Aorta (tissue), 5 donors: ENCODE measurements at places on chromosomes 5 and 9. TPM values are rescaled to one million over a fixed set of nuclear protein-coding genes. Genes with fewer than 3 reads are reported as not detected.

GRCh38 chr9:16625161-16625631, 245.3 kb downstream of the BNC2 start:
- H3K4me1 ChIP-seq, result peaks cover 2% of the 10 kb centered on the region
- no peaks in the 10 kb centered on the region for H3K36me3 ChIP-seq
- H3K27ac ChIP-seq, result no peak overlapping the region

Gene IL13
- total RNA-seq, result not detected

- no peak overlapping the region for H3K4me3 ChIP-seq
- no peaks in the 10 kb centered on the region for H3K36me3 ChIP-seq
- H3K4me1 ChIP-seq, result no peaks in the 10 kb centered on the region
- no peaks in the 10 kb centered on the region for H3K27me3 ChIP-seq
- no peak overlapping the region for H3K27ac ChIP-seq
- no peak for DNase-seq
These were observed 1.6 kb downstream of the STKLD1 start for GRCh38 chr9:133377721-133378216.

DNA sequence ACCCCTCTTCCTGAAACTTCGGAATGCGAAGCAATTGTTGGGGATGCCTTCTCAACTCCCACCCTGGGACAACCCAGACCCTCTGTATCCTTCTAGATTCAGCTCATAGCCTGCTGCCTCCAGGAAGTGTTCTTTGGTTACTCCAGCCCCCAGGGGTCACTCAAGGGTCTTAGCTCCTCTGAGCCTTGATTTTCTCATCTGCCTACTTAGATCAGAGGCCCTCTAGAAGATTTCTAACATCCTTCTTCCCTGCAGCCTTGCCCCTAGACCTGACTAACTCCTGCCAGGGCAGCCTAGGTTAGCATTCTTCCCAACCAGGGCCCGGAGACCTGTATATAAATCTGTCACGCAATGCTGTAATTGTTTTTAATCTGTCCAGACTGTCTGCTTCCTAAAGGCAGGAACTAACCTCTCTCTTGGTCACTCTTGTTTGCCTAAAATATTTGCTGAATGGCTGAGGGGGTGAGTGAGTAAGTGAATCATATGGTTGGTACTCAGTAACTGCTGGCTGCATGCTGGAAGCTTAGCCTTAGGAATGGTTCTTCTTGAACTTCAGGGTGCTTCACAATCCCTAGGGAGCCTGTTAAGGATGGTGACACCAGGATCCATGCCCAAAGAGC, 8.2 kb downstream of the GALNT10 start:
- no peak for DNase-seq
- no peaks in the 10 kb centered on the region for H3K4me1 ChIP-seq
- no peak overlapping the region for H3K27ac ChIP-seq
- no peak overlapping the region for H3K4me3 ChIP-seq
- no peaks in the 10 kb centered on the region for H3K36me3 ChIP-seq
- H3K27me3 ChIP-seq, result no peaks in the 10 kb centered on the region

- H3K36me3 ChIP-seq, result peaks cover 3% of the 10 kb centered on the region
- no peak for DNase-seq
- no peak overlapping the region for H3K4me3 ChIP-seq
- H3K27me3 ChIP-seq, result no peaks in the 10 kb centered on the region
- no peak overlapping the region for H3K27ac ChIP-seq
- no peaks in the 10 kb centered on the region for H3K4me1 ChIP-seq
These were observed 25.9 kb upstream of the TAL2 start for GRCh38 chr9:105636331-105636730.

GRCh38 chr5:112189391-112189790, 229.7 kb downstream of the EPB41L4A start:
- H3K36me3 ChIP-seq, result no peaks in the 10 kb centered on the region
- H3K4me3 ChIP-seq, result no peak overlapping the region
- H3K27me3 ChIP-seq, result no peaks in the 10 kb centered on the region
- no peaks in the 10 kb centered on the region for H3K4me1 ChIP-seq

Gene SMARCA2
- total RNA-seq, result 265 TPM

DNA sequence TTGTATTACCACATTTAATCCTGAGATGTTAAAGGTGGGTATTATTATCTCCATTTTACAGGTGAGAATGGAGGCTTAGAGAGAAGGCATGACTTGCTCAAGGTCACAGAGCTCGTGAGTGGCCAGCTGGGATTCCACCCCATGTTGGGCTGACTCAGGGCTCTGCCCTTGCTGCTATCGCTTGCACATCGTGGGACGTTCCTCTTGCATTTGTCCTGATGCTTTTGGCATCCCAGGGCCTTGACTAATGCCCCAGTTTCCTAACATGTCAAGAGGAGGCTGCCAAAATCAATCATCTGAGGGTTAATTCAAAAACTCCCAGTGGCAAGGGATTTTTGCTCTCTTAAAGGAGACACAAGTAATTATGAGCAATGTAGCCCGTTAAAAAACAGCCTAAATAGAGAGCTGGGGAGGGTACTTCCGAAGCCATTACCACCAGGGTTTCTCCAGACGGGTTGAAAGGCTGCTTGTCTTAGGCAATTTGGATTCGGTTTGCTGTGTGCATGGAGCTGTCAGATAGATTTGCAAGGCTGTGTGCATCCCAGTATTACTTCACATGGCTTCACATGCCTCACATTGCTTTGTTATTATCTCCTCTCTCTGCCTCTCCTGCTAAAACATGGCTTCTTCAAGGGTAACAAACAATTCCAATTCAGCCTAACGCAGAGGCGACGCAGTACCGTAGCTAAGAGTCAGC, 347.4 kb downstream of the DRD1 start:
- H3K4me1 ChIP-seq, result no peaks in the 10 kb centered on the region
- H3K4me3 ChIP-seq, result no peak overlapping the region
- no peak overlapping the region for H3K27ac ChIP-seq
- H3K27me3 ChIP-seq, result no peaks in the 10 kb centered on the region
- DNase-seq, result no peak

- no peaks in the 10 kb centered on the region for H3K4me1 ChIP-seq
- H3K27me3 ChIP-seq, result no peaks in the 10 kb centered on the region
- no peak overlapping the region for H3K4me3 ChIP-seq
- no peak overlapping the region for H3K27ac ChIP-seq
These were observed 57.5 kb upstream of the TRIM32 start for GRCh38 chr9:116629634-116630033.

DNA sequence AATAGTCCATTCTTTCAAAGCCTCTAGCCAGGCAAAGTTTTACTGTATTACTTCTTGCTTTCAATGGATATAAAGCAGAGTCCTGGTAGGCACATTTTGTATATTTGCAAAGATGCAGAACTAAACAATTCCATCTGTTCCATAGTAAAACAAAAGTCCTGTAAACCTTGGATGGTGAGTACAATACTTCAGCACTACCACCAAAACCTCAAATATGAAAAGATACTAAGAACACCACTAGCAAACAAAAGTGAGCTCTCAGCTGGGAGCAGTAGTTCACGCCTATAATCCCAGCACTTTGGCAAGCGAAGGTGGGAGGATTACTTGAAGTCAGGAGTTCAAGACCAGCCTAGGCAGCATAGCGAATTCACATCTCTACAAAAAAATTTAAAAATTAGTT, 195.0 kb downstream of the MSX2 start:
- no peak for DNase-seq
- H3K27ac ChIP-seq, result no peak overlapping the region
- H3K4me1 ChIP-seq, result no peaks in the 10 kb centered on the region
- H3K27me3 ChIP-seq, result no peaks in the 10 kb centered on the region
- no peaks in the 10 kb centered on the region for H3K36me3 ChIP-seq

Gene ISL1
- total RNA-seq, result 0.69 TPM

Gene CER1
- not detected for total RNA-seq

DNA sequence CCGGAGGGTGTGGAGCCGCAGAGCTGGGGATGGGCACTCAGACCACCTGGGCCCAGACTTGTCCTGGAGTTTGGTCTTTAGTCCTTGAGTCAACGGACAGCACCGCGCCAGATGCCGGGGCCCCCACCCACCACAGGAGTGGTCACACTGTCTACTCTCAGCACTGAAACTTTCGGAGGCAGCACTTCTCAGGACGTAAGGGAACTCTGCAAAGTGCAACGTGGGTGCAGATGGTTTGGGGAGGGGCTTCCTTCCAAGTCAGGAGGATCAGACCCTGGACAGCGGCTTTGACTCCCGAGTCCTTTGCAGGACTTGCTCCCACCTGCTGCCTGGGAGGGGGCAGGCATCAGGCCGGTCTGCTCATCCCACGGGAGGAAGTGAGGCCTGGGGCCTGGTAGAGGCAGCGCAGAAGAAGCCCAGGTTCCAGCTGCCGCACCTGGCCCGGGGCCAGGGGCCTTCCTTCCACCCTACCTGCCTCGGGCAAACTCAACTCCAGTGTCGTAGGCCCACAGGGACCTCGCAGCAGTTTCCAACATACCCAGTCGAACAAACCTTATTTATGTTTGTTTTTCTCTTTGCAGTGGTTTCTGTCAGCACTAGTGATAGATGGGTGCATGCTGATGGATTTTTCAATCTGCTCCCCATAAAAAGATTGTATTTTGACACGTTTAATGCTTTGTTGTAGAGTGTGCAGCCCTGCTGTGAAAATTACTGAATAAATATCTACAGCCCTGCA, 149.8 kb upstream of the PPP1R26 start:
- peak; percentile 18 for DNase-seq
- H3K27me3 ChIP-seq, result no peaks in the 10 kb centered on the region
- H3K4me3 ChIP-seq, result no peak overlapping the region
- no peaks in the 10 kb centered on the region for H3K4me1 ChIP-seq
- no peak overlapping the region for H3K27ac ChIP-seq

- H3K27me3 ChIP-seq, result no peaks in the 10 kb centered on the region
- no peaks in the 10 kb centered on the region for H3K4me1 ChIP-seq
- H3K36me3 ChIP-seq, result no peaks in the 10 kb centered on the region
- DNase-seq, result peak; percentile 67
- no peak overlapping the region for H3K27ac ChIP-seq
- H3K4me3 ChIP-seq, result no peak overlapping the region
These were observed 45.1 kb downstream of the PRRT1B start for GRCh38 chr9:131590449-131590848.

DNA sequence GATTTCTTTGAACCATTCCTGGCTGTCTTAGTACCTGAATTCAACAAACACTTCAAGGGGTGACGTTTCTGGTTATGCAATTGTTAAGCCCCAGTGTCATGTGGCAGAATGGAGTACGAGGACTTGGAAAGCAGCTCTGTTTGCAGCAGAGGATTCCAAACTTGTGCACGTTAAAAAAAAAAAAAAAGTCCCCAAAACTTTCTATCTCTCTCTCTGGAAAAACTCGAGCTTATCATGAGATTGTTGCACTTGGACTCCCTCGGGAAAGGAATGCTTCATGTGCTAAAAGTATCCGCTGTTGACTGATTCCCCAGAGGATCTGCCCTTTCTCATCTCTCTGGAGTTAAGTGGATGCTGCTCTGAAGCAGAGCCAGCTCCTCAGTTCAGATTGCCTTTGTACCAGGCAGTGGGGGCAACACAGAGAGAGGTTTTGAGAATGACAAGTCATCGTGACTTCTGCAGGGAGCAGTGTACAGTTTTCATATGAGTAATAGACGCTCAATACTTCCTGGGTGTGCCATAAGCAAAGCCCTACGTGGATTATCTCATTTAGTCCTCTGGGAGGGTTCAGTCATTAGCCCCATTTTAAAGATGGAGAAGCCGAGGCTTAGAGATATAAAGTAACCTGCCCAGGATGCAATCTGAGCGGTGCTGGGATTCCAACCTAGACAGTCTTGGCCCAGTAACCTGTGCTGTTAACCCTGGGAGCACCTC, 28.1 kb downstream of the TMOD1 start:
- H3K4me1 ChIP-seq, result no peaks in the 10 kb centered on the region
- no peak overlapping the region for H3K4me3 ChIP-seq
- H3K27ac ChIP-seq, result no peak overlapping the region
- no peak for DNase-seq

GRCh38 chr5:168159425-168159824, 132.0 kb upstream of the WWC1 start:
- H3K4me3 ChIP-seq, result no peak overlapping the region
- H3K27me3 ChIP-seq, result no peaks in the 10 kb centered on the region
- H3K27ac ChIP-seq, result no peak overlapping the region
- H3K36me3 ChIP-seq, result no peaks in the 10 kb centered on the region
- DNase-seq, result peak; percentile 61

- no peak overlapping the region for H3K4me3 ChIP-seq
- no peaks in the 10 kb centered on the region for H3K27me3 ChIP-seq
- H3K36me3 ChIP-seq, result no peaks in the 10 kb centered on the region
- H3K4me1 ChIP-seq, result peaks cover 1% of the 10 kb centered on the region
- no peak overlapping the region for H3K27ac ChIP-seq
- DNase-seq, result no peak
These were observed 89.3 kb upstream of the TNC start for GRCh38 chr9:115207003-115207836.

DNA sequence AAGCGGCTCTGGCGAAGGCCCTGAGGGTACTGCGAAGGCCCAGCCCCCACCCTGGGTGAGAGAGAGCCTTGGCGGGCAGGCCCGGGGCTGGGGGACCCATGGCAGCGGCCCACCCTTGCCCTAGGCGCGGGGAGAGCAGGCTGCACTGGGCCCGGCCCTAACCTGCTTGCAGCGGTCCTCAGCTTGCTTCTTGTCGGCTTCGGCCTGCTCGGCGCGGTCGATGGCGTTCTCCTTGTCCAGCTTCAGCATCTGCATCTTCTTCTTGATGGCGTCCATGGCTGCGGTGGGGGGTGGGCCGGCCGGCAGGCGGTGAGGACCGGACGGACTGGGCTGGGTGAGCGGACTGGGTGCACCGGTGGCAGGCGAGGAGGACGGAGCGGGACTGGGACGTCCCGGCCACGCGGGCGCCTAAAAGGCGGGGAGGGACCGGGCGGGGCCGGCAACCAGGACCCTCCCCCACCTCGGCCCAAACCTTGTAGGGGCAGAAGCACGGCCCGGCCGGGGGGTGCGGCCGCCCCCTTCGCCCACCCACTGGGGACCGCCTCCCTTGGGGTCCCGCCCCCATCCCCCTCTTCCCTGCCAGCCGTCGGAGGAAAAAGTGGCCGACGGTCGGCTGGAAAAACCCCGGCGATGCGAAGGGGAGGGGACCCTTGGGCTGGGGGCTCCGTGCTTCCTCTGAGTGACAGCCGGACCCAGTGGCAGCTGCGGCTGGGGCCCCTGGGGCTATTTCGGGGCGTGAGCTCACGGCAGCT, at the start of gene TPM2:
TSS of gene TPM2 (minus strand) at position 384 of the 752 bp plus-strand sequence. CDS start at position 276, 108 bp downstream.
- H3K27ac ChIP-seq, result peak within 1 kb of the TSS; percentile 83
- no peaks in the 10 kb centered on the region for H3K4me1 ChIP-seq
- peaks cover 8% of the 10 kb centered on the region for H3K36me3 ChIP-seq
- peak within 1 kb of the TSS; percentile 91 for H3K4me3 ChIP-seq

Gene KIF12
- not detected for total RNA-seq

Gene SLC1A3
- 23.5 TPM for total RNA-seq

DNA sequence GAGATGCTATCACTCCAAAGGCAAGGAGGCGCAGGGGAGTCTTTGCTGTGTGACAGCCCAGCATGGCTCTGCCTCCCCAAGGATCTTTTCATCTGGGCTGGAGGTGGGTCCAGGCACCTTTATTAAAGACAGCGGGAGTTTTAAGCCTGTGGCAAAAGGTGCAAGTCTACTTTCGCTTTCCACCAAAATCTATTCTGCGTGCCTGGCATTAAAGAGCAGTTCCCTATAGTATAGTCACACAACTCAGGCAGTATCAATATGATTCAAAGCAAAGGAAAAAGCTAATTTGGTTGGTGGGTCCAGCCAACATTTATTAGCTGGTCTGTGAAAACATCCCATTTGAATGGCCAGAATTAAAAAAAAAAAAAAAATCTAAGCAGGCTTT, 398.7 kb downstream of the EBF1 start:
- DNase-seq, result no peak
- H3K27me3 ChIP-seq, result no peaks in the 10 kb centered on the region
- H3K27ac ChIP-seq, result peak overlapping the region; percentile 83
- no peak overlapping the region for H3K4me3 ChIP-seq
- H3K36me3 ChIP-seq, result peaks cover 4% of the 10 kb centered on the region

Gene SMIM33
- not detected for total RNA-seq

Gene NELFB
- 40.9 TPM for total RNA-seq

- DNase-seq, result no peak
- no peak overlapping the region for H3K4me3 ChIP-seq
- H3K27me3 ChIP-seq, result no peaks in the 10 kb centered on the region
- H3K36me3 ChIP-seq, result no peaks in the 10 kb centered on the region
- H3K4me1 ChIP-seq, result no peaks in the 10 kb centered on the region
These were observed 26.2 kb upstream of the SERINC5 start for GRCh38 chr5:80282054-80282453.
